GDM1 (cell line): ENCODE measurements at places on chromosomes 6 and 20.

DNA sequence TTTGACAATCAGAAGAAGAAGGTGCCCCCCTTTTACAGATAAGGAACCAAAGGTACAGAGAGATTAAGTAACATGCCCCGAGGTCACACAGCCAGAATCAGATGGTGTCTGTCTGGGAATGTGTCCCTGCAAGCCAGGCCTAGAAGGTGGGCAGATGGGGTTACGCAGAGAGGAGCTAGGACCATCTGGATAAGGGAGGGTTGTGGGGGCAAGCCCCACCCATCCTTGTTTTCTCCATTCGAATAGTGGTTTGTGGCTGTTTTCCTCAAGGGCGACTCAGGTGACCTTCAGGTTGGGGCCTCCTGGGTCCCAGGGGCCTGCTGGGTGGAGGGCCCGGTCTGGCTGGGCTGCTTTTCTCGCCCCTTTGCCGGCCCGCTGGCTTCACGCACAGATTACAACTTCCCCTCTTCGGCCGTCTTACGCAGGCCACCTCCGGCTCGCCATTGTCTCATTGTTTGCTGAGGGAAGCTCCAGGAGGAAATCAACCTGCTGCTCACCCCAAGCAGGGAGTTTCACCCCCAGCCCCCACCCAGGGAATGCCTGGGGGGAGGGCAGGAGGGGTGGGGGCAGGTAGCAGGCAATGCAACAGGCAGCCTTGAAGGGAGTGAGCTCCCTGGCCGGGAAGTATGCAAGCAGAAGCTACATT, 30.8 kb upstream of the CSNK2A1 start:
- no peak for DNase-seq

DNA sequence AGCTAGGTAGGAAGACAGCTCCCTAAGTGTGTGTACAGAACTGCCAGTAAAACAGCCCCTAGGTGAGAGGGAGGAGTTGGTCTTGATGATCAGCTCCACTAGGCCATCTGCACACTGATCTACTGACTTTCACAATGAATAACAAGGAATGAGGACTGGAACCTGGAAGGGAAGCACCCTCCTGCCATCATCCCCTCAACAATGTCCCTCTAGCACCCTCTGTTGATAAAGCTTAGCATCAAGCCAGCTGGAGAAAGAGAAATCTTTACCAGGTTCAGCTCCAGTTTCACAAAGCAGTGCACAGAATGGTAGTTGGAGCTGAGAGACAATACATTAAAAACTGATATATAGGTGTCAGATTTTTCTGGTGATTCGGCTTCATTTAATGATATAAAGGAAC, 57.2 kb upstream of the IRAK1BP1 start:
- no peak for DNase-seq

- DNase-seq: no peak
These were observed 149.1 kb upstream of the BEND3 start for GRCh38 chr6:107264357-107264840.

GRCh38 chr6:134447423-134447822, 129.5 kb upstream of the SGK1 start:
- DNase-seq: no peak

DNA sequence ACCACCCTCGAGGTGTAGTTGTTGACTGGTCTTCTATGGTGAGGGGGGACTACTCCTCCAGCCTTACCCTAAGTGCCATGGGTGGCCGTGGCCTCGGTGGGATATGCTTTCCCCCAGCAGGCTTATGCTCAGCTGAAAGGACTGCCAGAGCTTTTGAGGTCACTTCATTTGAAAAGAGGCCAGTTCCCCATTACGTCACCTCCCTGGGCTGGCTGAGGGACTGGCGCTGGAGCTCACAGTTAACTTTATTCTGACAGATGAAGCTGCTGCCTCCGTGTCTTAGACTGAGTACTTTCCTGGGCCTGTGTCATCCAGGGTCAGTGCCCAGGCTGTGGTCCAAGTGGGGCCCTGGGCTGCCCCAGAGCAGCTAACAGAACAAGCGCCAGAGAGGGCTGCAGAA, 42.8 kb upstream of the PCMTD2 start:
- no peak for DNase-seq

DNA sequence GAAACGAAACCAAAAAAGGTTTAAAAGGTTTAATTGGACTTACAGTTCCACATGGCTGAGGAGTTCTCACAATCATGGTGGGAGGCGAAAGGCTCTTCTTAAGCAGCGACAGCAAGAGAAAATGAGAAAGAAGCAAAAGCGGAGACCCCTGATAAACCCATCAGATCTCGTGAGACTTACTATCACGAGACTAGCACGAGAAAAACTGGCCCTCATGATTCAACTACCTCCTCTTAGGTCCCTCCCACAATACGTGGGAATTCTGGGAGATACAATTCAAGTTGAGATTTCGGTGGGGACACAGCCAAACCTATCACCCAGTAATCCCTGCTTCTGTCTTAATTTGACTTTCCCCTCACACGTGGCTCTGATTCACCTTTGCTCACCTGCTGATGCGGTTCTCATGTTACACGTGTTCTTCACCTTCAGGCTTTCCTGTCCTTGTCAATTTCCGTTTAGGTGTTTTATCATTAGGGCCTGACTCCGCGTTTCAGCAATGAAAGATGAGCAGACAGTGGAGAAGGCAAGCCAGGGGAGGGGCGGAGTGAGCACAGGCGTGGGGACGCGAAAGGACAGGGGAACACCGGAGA, 57.1 kb downstream of the AGPAT4 start:
- DNase-seq: no peak

- no peak for DNase-seq
These were observed 29.6 kb downstream of the PTK7 start for GRCh38 chr6:43105538-43106222.

DNA sequence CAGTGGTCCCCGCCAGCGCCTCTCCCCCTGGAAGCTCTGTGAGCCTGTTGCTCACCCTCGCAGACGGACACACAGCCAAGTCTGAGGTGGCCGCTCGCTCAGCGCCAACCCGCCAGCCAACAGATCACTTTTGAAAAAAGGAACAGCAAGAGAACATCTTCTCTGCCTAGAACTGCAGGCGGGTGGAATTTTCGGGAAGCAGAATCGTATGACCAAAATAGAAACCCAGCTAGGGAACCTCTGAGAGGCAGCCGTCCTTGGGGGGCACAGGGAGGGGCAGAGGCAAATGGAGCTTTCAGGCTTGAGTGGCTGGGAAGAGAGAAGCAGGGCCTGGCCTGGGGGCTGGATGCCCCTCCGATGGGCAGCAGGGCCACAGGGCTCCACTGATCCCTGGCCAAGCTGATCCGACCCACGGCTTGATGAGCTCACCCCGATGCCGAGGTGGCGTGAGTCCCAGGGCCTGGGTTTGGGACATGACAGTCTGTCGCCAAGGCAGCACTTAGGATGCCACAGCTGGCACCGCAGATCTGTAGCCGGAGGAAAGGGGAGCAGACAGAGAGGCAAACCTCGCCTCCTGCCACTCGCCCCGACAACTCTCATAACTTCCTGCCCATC, 9.8 kb downstream of the NFATC2 start:
- DNase-seq: no peak

GRCh38 chr6:157198425-157199279, 124.7 kb downstream of the TMEM242 start:
- DNase-seq: no peak
